ENCODE measurements at places on chromosomes 12 and 14. TPM values are rescaled to one million over a fixed set of nuclear protein-coding genes. Genes with fewer than 3 reads are reported as not detected.

Gene WIF1
- 0.06 TPM for total RNA-seq

Gene TAS2R7
- total RNA-seq: not detected

Gene TAS2R43
- 2.5 TPM for total RNA-seq

Gene GPR135
- 3.1 TPM for total RNA-seq

GRCh38 chr14:64040044-64040443, 187.2 kb downstream of the SYNE2 start:
- no peak for DNase-seq
- no peak overlapping the region for H3K4me3 ChIP-seq
- H3K27ac ChIP-seq: no peak overlapping the region

DNA sequence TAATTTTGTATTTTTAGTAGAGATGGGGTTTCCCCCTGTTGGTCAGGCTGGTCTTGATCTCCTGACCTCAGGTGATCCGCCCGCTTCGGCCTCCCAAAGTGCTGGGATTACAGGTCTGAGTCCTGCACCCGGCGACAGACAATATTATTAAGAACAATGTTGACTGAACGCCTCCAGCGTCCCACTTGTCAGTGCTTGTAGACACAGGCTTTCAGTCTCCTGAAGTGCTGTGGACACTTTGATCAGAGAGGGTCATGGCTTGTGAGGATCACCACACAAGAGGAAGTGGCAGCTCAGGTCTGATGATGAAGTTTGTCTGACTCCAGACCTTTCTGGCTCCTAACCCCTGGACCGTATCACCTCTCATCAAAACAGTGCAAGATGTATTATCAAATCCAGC, 114.6 kb downstream of the CHST11 start:
- H3K4me3 ChIP-seq: no peak overlapping the region
- no peaks in the 10 kb centered on the region for H3K4me1 ChIP-seq
- no peak for DNase-seq

DNA sequence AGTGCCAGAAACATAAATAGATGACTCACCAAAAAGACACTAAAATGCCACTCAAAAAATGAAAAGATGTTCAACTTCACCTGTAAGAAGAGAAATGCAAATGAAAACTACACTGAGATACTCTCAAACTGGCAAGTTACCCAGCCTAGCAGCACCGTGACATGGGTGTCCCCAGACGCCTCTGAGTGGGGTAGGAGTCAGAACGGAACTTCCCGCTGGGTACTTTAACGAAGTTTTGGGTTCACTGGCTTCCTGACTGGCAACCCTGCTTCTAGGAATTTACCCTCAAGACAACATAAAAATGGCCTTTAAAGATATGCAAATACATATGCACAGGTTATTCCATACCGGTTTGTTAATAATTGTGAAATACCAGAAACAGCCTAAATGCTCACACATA, 52.6 kb downstream of the RIMBP2 start:
- H3K36me3 ChIP-seq: no peaks in the 10 kb centered on the region
- H3K4me1 ChIP-seq: no peaks in the 10 kb centered on the region
- DNase-seq: no peak
- H3K4me3 ChIP-seq: no peak overlapping the region
- no peaks in the 10 kb centered on the region for H3K27me3 ChIP-seq

GRCh38 chr14:105508601-105509000, 17.6 kb downstream of the TEDC1 start:
- no peaks in the 10 kb centered on the region for H3K4me1 ChIP-seq
- H3K36me3 ChIP-seq: no peaks in the 10 kb centered on the region
- H3K4me3 ChIP-seq: no peak overlapping the region
- no peak overlapping the region for H3K27ac ChIP-seq
- peaks cover 57% of the 10 kb centered on the region for H3K27me3 ChIP-seq
- no peak for DNase-seq

GRCh38 chr12:6548966-6549683, 6.7 kb downstream of the IFFO1 start:
- H3K27me3 ChIP-seq: no peaks in the 10 kb centered on the region
- peaks cover 4% of the 10 kb centered on the region for H3K4me1 ChIP-seq
- H3K36me3 ChIP-seq: no peaks in the 10 kb centered on the region

DNA sequence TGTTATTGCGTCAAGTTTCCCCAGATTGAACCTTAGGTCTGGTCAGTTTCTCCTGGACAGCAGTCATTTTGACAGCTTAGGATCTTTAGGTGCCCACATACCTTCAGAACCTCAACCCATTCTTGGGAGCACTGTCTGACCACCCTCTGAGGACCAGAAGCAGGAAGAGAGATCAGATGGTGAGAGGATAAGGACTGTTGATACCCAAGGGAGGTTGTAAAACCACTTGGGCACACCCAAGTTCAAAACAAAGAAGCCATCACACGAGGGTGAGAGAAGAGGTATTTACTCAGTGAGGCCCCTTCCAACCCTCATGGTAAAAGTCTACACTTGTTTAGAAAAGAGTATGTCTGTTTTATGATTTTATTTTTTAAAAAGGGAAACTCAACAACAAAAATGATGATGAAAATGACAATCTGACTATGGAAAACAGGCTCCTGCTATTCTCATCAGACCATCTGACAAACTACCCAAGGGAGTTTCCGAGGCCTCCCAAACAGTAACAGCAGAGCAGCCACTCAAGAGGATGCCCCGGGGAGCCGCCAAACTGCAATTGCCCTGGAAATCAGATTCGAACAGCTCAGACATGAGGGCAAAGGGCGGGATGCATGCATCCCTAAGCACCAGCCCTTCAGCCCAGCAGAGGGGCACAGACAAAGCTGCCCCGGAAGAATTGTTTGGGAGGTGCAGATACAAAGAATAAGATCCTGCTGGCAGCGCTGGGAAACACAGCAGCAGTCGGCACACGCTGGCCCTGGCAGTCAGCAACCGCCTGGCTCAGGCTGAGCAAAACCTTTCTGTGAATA, 162.6 kb upstream of the PLEKHG7 start:
- H3K27ac ChIP-seq: no peak overlapping the region
- DNase-seq: peak; percentile 73
- no peaks in the 10 kb centered on the region for H3K27me3 ChIP-seq

DNA sequence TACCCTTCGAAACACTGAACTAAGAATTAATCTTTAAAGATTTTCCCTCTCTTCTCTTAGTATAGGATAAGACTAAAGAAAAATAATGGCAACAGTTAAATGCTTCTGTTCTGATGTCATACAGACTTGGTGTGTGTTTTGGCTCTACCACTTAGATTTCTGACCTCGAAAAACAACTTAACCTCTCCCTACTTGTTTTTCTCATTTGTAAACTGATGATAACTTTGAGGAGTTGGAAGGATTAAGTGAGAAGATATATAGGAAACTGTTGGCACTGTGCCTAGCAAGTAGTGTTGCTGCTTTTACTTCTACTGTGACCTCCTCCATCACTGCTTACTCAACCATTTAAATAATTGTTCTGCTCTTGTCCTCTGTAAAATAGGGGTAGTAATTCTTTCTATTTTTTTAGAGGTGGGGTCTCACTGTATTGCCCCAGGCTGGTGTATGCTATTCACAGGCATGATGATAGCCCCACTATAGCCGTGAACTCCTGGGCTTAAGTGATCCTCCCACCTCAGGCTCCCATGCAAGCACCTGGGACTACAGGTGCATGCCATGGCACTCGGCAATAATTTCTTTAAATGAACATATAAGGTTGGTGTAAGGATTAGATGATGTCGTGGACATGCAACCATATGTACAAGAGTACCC, 22.4 kb downstream of the PALS1 start:
- no peaks in the 10 kb centered on the region for H3K27me3 ChIP-seq
- DNase-seq: no peak
- no peak overlapping the region for H3K27ac ChIP-seq
- H3K4me3 ChIP-seq: no peak overlapping the region

GRCh38 chr14:58740379-58740935, 102.7 kb downstream of the DACT1 start:
- no peaks in the 10 kb centered on the region for H3K36me3 ChIP-seq
- no peak overlapping the region for H3K27ac ChIP-seq
- H3K4me1 ChIP-seq: peaks cover 10% of the 10 kb centered on the region
- DNase-seq: no peak
- no peaks in the 10 kb centered on the region for H3K27me3 ChIP-seq
- H3K4me3 ChIP-seq: no peak overlapping the region

- no peaks in the 10 kb centered on the region for H3K27me3 ChIP-seq
- H3K4me1 ChIP-seq: no peaks in the 10 kb centered on the region
- no peaks in the 10 kb centered on the region for H3K36me3 ChIP-seq
- DNase-seq: no peak
- no peak overlapping the region for H3K4me3 ChIP-seq
- no peak overlapping the region for H3K27ac ChIP-seq
These were observed 56.5 kb upstream of the JDP2 start for GRCh38 chr14:75371297-75371696.

- no peaks in the 10 kb centered on the region for H3K4me1 ChIP-seq
- no peaks in the 10 kb centered on the region for H3K36me3 ChIP-seq
- H3K4me3 ChIP-seq: no peak overlapping the region
- H3K27me3 ChIP-seq: no peaks in the 10 kb centered on the region
- no peak overlapping the region for H3K27ac ChIP-seq
- no peak for DNase-seq
These were observed 35.8 kb downstream of the MYF5 start for GRCh38 chr12:80752464-80752863.

GRCh38 chr12:53324113-53324778, 2.8 kb upstream of the AAAS start:
- DNase-seq: peak; percentile 64
- no peaks in the 10 kb centered on the region for H3K36me3 ChIP-seq
- peak overlapping the region; percentile 64 for H3K4me3 ChIP-seq
- H3K27ac ChIP-seq: no peak overlapping the region
- peaks cover 30% of the 10 kb centered on the region for H3K4me1 ChIP-seq

- no peak for DNase-seq
- H3K36me3 ChIP-seq: no peaks in the 10 kb centered on the region
- H3K4me3 ChIP-seq: no peak overlapping the region
- no peak overlapping the region for H3K27ac ChIP-seq
- no peaks in the 10 kb centered on the region for H3K4me1 ChIP-seq
- H3K27me3 ChIP-seq: no peaks in the 10 kb centered on the region
These were observed 460.7 kb upstream of the ATXN7L3B start for GRCh38 chr12:74076918-74077317.

DNA sequence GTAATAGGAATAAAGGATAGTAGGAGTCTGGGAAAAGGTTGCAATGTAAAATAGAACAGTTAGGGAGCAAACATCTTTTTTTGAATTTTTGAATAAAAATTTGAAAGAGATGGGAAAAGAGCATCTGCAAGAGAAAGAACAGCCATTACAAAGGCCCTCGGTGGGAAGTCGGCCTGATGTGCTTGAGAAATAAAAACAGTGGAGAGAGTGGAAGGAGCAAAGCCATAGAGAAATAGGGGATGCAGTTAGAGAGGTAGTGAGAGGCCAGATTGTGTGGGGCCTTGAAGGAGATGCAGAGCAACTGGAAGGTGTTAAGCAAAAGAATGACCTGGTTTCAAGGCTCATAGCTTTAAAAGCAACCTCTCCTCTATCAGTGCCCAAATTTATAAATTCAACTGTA, 409.8 kb downstream of the RERGL start:
- H3K36me3 ChIP-seq: no peaks in the 10 kb centered on the region
- peaks cover 4% of the 10 kb centered on the region for H3K27me3 ChIP-seq
- DNase-seq: no peak
- no peak overlapping the region for H3K4me3 ChIP-seq
- no peaks in the 10 kb centered on the region for H3K4me1 ChIP-seq

GRCh38 chr12:22299294-22299912, 35.1 kb downstream of the ST8SIA1 start:
- DNase-seq: peak; percentile 33
- no peak overlapping the region for H3K27ac ChIP-seq
- no peaks in the 10 kb centered on the region for H3K27me3 ChIP-seq
- H3K4me1 ChIP-seq: no peaks in the 10 kb centered on the region
- peaks cover 14% of the 10 kb centered on the region for H3K36me3 ChIP-seq

DNA sequence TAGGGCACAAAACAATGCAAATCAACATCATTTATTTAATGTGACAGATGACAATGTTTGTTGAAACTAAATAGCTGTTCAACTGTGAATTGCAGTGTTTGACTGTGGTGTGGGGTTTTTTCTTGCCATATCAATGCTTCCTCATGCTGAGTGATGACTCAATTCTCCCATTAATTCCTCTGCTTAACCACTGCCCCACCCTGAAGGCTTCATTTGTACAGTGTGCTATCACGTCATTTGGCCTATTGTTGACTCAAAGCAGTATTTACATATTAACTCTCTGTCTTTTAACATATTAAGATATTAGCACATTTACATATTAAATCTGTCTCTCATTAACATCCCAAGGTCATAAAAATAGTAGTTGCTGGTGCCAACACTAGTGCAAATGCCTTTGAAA, 164.8 kb upstream of the NRXN3 start:
- H3K4me3 ChIP-seq: no peak overlapping the region
- no peak for DNase-seq
- H3K4me1 ChIP-seq: no peaks in the 10 kb centered on the region
- no peaks in the 10 kb centered on the region for H3K36me3 ChIP-seq
- no peak overlapping the region for H3K27ac ChIP-seq

DNA sequence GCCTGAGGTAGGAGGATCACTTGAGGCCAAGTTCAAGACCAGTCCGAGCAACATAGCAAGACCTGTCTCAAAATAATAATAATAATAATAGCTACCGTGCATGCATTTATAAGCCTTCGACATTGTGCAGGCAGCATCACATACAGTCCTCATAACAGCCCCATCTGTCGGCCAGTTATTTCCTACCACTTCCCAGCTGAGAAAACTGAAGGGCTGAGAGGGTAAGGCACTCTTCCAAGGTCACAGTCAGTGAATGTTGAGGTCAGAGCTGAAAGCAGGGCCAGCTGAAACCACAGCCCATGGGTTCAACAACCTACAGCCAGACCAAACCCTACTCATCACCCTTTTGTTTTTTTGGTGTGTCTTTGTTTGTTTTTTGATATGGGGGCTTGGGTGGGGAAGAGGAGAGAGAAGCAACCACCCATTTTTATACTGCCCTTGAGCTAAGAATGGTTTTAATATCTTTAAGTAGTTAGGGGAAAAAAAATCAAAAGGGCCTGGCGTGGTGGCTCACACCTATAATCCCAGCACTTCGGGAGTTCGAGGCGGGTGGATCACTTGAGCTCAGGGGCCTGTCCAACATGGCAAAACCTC, 16.8 kb upstream of the ITPK1 start:
- H3K36me3 ChIP-seq: no peaks in the 10 kb centered on the region
- no peak overlapping the region for H3K4me3 ChIP-seq
- H3K4me1 ChIP-seq: no peaks in the 10 kb centered on the region
- DNase-seq: peak; percentile 28
- no peak overlapping the region for H3K27ac ChIP-seq
- no peaks in the 10 kb centered on the region for H3K27me3 ChIP-seq

GRCh38 chr12:52199294-52199919, 7.6 kb upstream of the KRT80 start:
- H3K4me3 ChIP-seq: no peak overlapping the region
- H3K36me3 ChIP-seq: no peaks in the 10 kb centered on the region
- H3K27me3 ChIP-seq: no peaks in the 10 kb centered on the region

Data from neural progenitor cell (in vitro differentiated cells).